Endodermal cell (in vitro differentiated cells): ENCODE measurements at places on chromosomes 6 and 20.

DNA sequence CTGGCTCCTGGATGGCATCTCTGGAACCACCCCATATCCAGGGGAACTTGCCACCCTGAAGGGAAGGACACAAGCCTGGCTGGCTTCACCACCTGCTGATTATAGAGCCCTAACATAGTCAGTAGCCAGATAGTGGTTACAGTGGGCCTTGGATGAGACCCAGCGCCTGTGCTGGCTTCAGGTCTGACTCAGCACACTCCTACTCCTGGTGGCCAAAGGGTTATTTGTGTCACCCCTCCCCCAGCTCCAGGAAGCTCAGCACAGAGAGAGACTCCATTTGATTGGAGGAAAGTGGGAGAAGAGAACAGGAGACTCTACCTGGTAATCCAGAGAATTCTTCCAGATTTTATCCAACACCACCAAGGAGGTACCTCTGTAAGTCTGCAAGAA, 12.8 kb downstream of the SNX14 start:
- DNase-seq: peak; percentile 73

GRCh38 chr20:49343246-49343645, 65.4 kb upstream of the ZNFX1 start:
- peak; percentile 64 for DNase-seq

- DNase-seq: no peak
Observed at GRCh38 chr6:3587660-3588059, 130.8 kb upstream of the SLC22A23 start.

- no peak for DNase-seq
Observed at GRCh38 chr6:29005183-29005885, at the start of gene ZNF311. Gene ZNF311 (minus strand): TSS chr6:29005315. CDS start chr6:29003954, 1,361 bp downstream.

DNA sequence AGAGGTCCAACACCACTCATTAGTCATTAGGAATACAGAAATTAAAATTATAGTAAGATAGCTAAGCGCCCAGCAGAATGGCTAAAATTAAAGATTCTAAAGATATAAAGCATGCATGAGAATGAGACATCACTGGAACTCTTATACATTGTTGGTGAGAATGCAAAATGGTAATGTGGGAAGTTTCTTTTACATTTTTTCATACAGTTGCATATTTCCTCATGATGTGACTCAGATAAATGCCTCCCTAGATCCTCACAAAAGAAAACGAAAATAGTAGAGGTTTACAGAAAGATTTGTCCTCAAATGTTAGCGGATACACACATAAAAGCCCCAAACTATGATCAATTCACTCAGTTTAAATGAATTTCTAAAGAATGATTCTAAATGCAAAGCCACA, 633.7 kb upstream of the GJE1 start:
- DNase-seq: no peak
